Activated CD4-positive, CD25-positive, alpha-beta regulatory T cell treated with anti-CD3 and anti-CD28 coated beads, Interleukin-2, amount 50 U/mL, for 16 hours (primary cell): ENCODE measurements at places on chromosomes 5 and 9.

DNA sequence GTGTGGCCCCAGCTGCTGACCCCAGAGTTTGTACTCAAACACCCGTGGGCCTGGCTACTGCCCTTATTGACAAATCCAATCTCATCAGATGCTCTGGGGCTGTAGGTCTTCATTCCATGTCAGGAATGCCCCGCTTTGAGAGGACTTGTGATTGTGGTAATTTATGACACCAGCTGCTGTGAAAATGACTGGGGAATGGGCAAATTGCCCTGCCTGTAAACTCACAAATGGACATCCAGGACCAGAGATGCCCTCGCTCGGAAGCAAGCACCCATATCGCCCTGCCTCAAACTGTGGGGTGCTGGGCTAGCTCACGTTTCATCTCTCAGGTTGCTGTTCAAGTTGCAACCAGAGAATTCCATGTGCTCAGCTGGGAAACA is 225.9 kb upstream of the MAP3K1 start:
- no peak for DNase-seq

GRCh38 chr9:35695943-35696401 is 6.2 kb upstream of the TPM2 start:
- no peak for DNase-seq

DNA sequence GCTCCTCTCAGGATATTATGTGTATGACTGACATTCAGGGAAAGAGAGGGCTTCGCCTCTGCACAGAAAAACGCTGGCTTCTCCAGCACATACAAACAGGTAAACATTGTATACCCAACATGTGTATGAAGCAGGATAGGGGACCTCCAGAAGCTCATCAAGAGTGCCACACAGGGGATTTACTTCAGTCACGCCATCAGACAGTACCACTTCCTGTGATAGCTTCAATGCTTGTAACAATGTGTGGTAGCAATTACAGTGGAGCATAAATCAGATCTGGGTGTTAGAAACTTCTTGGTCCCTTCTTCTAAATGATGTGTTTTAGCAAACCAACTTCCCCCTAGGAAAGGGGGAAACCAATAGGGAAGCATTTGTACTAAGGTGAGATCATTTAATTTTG is 160.8 kb downstream of the TSSK1B start:
- no peak for DNase-seq

DNA sequence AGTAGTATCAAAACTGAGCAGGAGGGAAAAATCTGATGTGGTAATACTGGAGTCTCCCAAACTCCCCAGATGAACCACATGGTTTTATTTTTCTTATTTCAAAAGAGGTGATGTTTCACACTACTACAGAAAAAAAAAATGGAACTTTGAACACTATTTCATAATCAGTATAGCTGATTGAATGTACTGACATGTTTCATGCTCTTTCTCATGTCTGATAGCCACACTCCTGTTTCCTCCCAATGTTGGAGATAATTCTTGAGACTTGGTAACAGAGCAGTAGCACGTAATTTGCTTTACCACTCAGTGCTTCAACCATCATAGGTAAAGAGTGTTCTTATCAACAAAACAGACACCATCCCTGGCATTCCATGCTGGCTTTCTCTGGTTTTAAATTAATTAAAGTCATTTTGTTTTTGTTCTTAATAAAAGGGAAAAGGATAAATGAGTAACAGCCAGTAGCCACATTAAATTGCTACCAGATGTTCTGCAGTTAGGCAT is 85.2 kb downstream of the MUSK start:
- DNase-seq: no peak

DNA sequence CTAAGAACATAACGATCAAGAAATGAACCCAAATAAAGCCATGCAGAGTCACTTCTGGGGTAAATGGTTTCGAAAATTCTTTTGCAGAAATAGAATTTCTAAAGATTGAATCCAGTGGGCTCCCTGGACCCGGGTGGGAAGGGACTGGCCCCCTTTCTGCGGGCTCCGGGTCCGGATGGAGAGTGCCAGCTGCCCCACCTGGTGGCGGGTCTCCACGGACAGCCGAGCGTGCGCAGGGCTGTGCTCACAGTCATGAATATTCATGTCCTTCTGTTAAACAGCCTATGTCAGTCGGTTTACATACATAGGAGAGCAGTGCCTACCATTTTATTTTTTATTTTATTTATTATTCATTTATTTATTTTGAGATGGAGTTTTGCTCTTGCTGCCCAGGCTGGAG is 4.7 kb upstream of the PPP1R26 start:
- DNase-seq: no peak

- DNase-seq: no peak
Measured at GRCh38 chr9:14618836-14619420, 74.3 kb downstream of the ZDHHC21 start.

DNA sequence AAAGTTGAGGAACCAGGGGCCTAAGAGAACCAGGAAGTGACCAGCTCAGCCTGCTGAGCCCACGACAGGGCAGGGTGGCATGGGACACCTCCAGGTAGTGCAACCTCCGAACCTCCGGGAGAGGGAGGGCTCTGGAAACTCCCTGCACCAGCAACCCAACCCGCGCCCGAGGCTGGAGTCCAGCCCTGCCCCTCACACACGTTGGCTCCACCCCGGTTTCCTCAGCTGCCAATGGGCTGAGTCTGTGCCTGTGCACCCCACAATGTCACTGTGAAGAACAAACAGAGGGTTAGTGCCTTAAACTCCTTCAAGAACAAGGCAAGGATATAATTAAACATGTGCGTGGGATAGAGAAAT is 17.0 kb upstream of the UNC5A start:
- no peak for DNase-seq

GRCh38 chr5:57791875-57792274 is 309.3 kb upstream of the ACTBL2 start:
- DNase-seq: no peak

- no peak for DNase-seq
Measured at GRCh38 chr9:8832386-8832785, 1032.8 kb upstream of the DMAC1 start.

- peak; percentile 22 for DNase-seq
Measured at GRCh38 chr9:33852216-33852826, 35.4 kb downstream of the UBE2R2 start.

GRCh38 chr9:120187758-120188157 is 392.2 kb downstream of the CDK5RAP2 start:
- DNase-seq: no peak

GRCh38 chr9:25261445-25261844 is 416.8 kb downstream of the TUSC1 start:
- DNase-seq: no peak

GRCh38 chr5:16784843-16785791 is 151.0 kb downstream of the MYO10 start:
- DNase-seq: peak; percentile 1

- DNase-seq: no peak
Measured at GRCh38 chr5:128470663-128471062, 67.4 kb downstream of the FBN2 start.

GRCh38 chr5:115549154-115549553 is 4.6 kb upstream of the FEM1C start:
- no peak for DNase-seq

GRCh38 chr9:31314241-31314640 is 1070.2 kb upstream of the ACO1 start:
- DNase-seq: no peak

DNA sequence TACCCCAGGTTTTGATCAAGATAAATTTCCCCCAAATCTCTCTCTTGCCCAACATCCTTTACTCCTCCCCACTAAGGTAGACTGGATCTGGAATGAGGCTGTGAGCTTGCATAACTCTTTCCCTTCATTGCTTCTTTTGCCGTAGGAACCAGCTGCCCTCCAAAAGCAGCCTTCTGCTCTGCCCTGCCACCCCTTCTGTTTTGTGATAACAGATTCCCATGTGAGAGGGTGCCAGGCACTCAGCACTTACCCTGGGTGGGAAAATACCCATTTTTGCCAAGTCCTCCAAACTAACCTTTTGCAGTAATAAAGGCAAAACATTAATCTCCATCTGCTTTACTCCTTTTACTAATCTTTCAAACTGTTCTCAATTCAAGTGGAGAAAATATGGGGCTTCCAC is 182.6 kb downstream of the ASTN2 start:
- no peak for DNase-seq

GRCh38 chr9:115862021-115862420 is 291.6 kb upstream of the PAPPA start:
- DNase-seq: no peak

GRCh38 chr5:99019812-99020697 is 91.2 kb upstream of the CHD1 start:
- no peak for DNase-seq

DNA sequence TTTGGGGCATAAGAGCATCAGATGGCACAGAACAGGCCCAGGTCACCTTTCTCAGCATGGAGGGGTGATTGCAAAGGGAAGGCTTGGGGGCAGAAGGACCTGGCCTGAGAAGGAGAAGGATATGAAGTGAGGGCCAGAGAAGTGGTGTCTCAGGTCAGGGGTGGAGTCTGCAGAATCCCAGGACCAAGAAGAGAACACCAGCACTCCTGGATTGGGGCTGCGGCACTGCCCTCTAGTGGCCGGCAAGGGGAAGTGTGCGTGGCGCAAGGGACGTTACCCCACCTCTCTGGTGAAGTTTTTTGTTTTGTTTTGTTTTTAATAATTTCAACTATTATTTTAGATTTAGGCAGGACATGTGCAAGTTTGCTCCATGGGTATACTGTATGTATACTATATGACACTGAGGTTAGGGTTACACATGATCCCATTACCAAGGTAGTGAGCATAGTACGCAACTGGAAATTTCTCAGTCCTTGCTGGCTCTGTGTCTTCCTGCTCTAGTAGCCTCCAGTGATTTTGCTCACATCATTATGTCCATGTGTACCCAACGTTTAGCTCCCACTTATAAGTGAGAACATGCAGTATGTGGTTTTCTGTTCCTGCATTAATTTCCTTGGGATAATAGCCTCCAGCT is 1548.6 kb downstream of the EFNA5 start:
- no peak for DNase-seq

- no peak for DNase-seq
Measured at GRCh38 chr5:157390133-157390532, 69.9 kb upstream of the NIPAL4 start.

DNA sequence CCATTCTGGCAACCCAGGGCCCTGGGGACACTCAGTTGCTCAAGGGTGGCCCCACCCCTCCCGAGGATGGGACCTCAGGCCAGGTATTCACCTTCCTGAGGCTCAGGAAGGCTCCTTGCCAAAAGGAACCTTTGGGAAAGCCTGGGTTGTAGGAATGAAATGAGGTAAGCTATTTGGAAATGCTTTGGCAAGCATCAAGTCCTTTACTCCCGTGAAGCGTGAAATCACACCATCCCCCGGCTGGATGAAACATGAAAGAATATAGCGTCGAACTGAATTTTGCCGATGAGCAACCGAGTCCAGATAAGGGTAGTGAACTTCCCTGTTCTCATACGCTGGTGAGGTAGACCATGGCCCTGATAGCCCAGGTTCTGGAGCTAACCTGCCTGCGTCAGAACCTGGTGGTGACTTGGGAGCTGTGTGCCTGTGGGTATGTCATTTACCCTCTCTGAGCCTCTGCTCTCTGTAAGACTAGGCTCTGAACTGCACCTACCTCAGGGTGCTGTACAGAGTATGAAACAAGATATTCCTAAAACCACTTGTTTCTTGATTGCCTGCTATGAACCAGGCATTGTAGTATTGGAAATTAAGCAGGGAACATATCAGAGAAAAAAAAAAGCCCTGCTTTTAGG is 105.3 kb upstream of the BOD1 start:
- no peak for DNase-seq

DNA sequence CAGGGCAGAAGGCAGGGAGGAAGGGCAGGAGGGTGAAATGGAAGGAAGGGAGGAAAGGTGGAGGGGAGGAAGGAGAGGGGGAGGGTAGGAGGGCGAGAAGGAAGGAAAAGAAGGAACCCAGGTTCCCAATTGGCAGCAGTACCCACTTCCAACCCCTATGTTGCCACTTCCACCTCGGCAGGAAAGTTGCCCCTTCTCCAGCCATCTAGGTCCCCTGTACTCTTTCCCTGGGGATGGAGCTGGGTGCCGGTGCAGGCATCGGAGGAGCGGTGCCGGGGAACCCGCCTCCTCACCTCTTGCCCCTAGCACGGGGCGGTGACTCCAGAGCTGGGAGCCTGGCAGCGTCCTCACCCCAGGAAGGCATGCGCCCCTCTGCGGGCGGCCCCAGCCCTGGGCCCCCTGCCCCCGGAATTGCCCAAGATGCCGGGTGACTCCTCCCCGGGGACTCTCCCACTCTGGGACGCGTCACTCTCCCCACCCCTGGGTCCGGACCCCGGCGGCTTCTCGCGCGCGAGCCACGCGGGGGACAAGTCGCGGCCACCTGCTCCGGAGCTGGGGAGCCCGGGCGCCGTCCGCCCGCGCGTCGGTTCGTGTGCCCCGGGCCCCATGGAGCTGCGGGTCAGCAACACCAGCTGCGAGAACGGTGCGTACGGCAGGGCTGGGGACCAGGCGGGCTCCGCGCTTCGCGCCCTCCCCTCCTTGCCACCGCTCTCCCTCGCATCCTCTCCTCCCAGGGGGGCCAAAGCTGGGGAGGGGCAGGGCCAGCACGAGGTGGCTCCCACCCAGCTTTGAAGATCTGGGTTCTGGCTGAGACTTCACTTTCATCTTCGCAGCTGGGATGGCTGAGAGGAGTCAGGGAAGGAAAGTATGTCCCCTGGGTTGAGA is at the start of gene NIPAL4:
NIPAL4 (plus strand) TSS at position 499 of the 885 bp plus-strand sequence; CDS start at position 607, 108 bp downstream.
- DNase-seq: no peak

GRCh38 chr5:122101636-122102285 is 23.7 kb upstream of the LOX start:
- DNase-seq: no peak

- peak; percentile 44 for DNase-seq
Measured at GRCh38 chr5:56951946-56952691, at the start of gene MIER3. TSS of gene MIER3 (minus strand) at chr5:56952123. CDS start at chr5:56952102, 21 bp downstream.

- no peak for DNase-seq
Measured at GRCh38 chr5:38555354-38556087, 925 bp downstream of the LIFR start.

- DNase-seq: no peak
Measured at GRCh38 chr5:74044936-74045335, 418.9 kb downstream of the ARHGEF28 start.

GRCh38 chr9:72315089-72315509 is 49.9 kb downstream of the ZFAND5 start:
- DNase-seq: no peak

- DNase-seq: no peak
Measured at GRCh38 chr5:135318037-135318436, 81.0 kb downstream of the MACROH2A1 start.

DNA sequence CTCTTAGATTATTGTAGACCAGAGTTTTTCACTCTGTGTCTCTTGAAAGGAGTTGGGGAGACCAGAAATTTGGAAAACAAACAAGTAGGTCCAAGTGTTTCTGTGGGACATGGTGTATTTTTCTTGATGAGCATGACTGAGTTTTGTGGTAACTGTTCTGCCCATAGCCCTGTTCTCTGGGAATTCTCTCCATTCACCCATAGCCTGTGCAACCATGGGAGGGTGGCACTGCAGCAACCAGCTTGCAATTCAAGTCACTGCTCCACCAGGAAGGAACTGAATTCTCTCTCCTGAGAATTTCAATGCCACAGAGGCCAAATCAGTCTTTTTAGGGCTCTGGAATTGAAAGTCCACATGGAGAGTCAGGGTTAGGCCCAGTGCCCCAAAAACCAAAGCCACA is 475.3 kb upstream of the TRPC7 start:
- DNase-seq: no peak

- no peak for DNase-seq
Measured at GRCh38 chr5:176754376-176754973, 55.9 kb upstream of the UNC5A start.
